ENCODE measurements at places on chromosomes 11 and 22.

- no peak for DNase-seq
Measured at GRCh38 chr11:134661660-134662059, 249.6 kb upstream of the B3GAT1 start.

- DNase-seq: no peak
Measured at GRCh38 chr11:10066441-10066840, 227.6 kb downstream of the SBF2 start.

DNA sequence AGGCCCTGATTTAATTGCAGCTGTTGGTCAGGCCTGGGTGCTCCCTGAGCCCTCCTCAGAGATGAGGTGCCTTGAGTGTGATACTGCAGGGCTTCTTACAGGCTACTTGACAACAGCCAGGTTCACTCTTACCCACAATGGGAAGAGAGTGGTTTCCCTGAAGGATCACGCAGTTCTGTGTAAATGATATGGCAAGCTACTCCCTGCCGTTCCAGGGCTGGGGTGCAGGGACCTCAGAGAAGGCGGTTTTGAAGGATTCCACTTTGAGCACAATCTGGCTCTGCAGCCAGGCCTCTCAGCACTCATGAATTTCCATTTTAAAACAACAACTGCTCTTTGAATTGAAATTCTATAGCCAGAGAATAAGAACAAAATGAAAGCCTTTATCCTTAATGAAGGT, 92.9 kb downstream of the SLC17A6 start:
- DNase-seq: no peak

DNA sequence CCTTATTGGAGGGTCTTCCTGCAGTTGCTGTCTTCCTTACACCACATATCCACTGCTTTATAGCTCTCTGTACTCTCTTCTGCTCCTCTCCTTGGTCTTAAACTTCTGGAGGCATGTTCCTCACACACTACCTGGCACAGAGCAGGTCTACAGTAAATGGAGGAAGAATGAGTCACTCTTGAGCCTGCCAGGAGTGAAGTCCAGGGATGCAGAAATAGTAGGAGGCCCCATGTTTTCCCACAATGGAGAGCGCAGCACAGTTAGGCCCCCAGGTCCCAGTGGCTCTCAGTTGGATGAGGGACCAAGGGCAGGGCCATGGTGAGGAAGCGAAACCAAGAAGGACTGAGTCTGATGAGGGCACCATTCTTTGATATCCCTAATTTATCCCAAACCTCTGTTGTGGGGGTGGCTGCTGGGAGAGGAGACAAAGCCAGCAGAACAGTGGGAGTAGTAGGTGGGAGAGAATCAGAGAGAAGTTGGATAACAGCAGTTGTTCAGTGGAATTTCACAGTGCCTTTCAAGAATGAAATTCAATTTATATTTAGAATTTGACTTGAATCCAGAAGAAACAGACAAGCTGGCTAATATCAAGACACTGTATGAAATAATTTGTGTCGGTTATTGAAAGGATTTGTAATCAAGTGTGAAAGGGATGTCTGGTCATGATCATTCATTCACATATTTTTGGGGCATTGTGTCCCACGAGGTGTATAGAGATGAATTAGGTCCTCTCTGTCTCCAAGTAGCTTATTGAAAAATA, 187.8 kb downstream of the HIPK3 start:
- no peak for DNase-seq

DNA sequence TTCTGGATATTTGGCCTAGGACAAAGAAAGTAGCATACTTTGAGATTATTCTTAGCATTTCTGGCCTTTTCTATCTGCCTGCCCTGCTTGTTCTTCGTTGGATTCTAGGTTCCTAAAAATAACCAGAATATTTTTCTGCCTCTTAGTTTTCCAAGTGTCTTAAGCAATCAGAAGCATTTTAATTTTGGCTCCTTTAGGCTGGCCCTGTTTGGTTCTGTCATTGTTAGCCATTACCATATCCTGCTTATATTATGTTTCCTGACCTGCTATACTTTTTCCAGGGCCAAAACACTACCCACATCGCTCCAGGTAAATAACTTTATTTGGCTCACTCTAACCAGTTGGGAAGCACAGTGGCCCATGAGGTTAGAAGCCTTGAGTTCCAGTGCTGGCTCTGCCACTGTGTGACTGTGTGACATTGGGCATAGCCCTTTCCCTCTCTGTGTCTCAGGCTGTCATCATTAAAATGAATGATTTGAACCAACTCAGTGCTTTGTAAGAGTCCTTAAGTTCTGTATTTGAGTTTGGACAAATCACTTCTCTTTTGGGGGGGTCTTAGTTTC, 91.1 kb downstream of the STIM1 start:
- DNase-seq: no peak

DNA sequence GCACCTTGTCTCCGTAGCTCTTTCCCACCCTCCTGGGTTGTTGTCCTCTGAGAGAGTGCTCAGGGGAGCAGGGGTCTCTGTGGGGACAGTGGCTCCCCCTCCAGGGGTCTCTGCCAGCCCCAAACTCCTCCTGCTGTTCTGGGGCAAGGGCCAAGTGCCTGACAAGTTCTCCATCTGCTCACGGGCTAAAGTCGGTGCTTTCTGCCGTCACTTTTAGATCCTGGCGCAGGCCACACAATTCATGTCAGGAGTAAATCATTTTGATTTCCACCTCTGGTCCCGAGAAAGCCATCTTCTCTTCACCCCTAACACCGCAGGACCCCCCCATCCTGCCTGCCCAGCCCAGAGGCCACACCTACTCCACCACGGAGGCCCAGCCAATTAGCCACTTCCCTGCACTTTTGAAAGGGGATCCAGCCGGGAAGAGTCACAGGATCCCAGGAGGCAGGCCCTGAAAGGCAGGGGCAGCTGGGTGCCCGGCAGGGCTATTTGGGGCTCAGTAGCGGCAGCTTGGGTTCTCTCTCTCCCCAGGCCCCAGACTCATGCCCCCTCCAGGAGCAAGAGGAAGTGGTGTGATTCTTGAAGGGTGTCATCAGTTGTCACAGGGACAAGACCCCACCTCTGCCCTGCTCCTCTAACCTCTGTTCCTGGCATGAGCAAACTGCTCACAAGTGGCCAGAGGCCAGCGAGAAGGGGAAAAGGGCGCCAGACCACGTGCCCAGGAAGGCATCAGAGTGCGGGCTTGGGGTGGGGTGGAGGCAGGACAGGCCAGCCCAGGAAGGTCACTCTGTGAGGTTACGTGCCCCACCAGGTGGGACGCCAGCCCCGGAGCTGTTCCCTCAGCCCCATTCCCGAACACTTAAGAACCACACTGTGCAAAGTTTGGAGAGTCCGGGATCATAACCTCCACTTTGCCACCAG, 1.3 kb downstream of the MACROD1 start:
- no peak for DNase-seq

- no peak for DNase-seq
Measured at GRCh38 chr22:43837666-43838065, 24.6 kb downstream of the SULT4A1 start.

DNA sequence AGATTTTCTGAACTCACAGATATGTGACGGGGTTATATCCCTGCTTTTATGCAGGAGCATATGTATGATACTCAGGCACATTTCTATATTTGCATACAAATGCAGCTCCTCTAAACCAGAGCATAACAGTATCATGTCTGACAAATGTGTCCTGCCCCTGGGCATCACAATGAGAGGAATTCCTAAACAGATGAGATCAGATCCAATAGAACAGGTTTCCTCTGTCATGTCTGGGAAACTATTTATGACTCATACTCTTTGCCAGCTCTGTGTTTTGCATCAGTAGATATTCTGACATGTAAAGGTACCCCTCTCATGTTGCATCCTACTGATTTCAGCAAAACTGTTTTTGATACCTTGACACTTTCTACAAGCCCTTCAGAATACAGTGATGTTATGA, 29.4 kb downstream of the SYT9 start:
- no peak for DNase-seq

DNA sequence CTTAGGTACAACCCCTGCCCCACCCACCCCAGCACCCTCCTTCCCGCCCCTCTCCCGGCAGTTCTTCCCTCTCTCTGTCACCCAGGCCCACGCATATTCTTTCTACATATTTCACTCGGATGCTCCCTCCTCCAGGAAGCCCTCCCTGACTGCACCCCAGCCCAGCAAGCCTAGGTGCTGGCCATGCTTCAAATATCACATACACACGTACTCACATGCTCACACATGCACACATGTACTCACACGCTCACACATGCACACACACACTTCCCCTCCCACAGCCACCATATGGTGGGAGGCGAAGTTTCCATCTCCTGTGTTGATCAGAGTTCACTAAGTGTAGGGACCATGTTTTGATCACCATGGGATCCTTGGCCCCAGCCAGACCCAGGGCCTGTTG, 90.4 kb downstream of the WNT7B start:
- no peak for DNase-seq

GRCh38 chr11:69540118-69541000, 58.9 kb downstream of the LINC01488 start:
- DNase-seq: no peak

Measured in NCI-H524 treated with DMSO at 0.1 percent for 48 hours (cell line).